ENCODE measurements at places on chromosomes 13 and 19.

- no peak for DNase-seq
Measured at GRCh38 chr19:4976401-4977298, 7.7 kb downstream of the KDM4B start.

DNA sequence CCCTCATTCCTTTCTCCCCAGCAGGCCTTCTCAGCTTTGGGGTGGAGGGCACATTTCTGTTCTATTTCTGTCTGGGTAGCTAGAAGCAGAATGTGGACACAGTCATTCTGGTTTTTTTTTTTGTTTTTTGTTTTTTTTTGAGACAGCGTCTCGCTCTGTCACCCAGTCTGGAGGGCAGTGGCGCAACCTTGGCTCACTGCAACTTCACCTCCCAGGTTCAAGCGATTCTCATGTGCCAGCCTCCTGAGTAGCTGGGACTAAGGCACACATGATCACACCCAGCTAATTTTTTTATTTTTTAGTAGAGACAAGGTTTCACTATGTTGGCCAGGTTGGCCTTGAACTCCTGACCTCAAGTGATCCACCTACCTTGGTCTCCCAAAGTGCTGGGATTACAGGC lies 20.3 kb downstream of the CLPTM1 start:
- no peak for DNase-seq

- DNase-seq = no peak
Measured at GRCh38 chr13:79703772-79704171, 222.8 kb downstream of the NDFIP2 start.

DNA sequence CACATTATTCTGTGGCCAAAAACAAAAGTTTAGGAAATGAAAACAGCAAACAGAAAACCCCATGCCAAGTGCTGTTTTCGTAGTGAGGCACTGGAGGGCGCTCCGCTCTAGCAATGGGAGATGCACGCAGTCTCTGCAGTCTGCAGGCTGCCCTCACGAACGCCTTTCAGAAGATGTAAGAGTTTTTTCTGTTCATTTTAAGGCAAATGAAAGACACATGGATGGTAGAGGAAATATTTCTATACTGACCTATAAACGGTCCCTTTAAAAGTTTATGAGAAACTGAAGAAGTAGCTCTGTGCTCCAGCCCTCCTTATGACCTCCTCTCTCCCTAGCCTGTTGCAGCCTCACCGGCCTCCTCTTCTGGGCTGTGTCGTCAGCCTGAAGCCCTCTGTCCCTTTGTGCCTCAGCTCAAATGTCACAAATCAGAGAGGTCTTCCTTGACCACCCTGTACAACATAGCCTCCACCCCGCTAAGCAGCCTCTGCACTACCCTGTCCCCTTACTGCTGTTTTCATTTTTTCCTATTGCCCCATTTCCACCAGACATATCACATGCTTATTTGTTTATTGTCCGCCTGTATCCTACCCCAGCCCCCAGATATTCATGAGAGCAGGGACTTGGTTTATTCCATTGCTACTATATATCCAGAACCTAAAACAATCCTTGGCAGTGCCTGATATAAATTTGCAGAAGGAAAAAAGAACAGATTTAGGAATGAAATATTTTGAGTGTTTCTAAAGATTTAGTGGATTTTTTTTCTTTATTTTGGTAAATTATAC lies 116.4 kb downstream of the TM9SF2 start:
- DNase-seq = peak; percentile 42

GRCh38 chr19:56946159-56946558 lies 105.6 kb upstream of the PEG3 start:
- no peak for DNase-seq

GRCh38 chr19:13109361-13110098 lies 6.9 kb upstream of the LYL1 start:
- no peak for DNase-seq

DNA sequence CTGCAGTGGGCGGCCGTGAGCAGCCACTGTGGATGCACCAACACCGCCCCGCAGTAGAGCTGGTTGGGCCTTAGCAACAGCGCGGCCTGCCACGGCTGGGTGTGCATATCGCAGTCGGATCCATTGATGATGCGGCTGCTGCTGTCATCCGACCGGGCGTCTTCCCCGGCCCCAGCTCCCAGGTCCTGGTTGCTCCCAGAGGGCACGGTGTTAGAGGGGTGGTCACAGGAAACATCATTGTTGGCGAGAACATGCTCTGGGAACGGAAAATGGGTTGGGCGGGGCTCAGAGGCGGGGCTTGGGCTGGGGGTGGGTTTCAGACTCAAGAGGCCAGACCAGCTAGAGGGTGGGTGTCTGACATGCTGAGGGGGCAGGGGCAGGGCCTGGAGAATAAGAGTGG lies 3.0 kb downstream of the KLK5 start:
- no peak for DNase-seq

GRCh38 chr13:87280139-87280538 lies 391.0 kb upstream of the SLITRK5 start:
- no peak for DNase-seq

DNA sequence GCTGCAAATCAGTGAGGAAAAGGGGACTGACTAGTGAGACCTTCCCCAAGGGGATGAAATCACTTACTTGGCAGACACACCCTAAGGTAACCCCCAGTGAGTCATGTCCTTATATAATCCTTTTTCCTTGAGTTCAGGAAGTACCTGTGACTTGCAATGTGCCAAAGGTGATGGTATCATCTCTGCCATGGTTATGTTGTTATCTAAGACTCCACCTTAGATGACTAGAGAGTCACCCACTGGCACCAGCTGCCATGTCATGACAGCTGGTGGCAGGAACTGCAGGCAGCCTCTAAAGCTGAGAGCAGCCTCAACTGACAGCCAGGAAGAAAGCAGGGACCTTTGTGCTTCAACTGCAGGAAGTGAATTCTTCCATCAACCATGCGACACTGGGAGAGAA lies 12.5 kb downstream of the PBX4 start:
- peak; percentile 55 for DNase-seq

- no peak for DNase-seq
Measured at GRCh38 chr13:20363603-20364002, 131.5 kb upstream of the GJB6 start.

DNA sequence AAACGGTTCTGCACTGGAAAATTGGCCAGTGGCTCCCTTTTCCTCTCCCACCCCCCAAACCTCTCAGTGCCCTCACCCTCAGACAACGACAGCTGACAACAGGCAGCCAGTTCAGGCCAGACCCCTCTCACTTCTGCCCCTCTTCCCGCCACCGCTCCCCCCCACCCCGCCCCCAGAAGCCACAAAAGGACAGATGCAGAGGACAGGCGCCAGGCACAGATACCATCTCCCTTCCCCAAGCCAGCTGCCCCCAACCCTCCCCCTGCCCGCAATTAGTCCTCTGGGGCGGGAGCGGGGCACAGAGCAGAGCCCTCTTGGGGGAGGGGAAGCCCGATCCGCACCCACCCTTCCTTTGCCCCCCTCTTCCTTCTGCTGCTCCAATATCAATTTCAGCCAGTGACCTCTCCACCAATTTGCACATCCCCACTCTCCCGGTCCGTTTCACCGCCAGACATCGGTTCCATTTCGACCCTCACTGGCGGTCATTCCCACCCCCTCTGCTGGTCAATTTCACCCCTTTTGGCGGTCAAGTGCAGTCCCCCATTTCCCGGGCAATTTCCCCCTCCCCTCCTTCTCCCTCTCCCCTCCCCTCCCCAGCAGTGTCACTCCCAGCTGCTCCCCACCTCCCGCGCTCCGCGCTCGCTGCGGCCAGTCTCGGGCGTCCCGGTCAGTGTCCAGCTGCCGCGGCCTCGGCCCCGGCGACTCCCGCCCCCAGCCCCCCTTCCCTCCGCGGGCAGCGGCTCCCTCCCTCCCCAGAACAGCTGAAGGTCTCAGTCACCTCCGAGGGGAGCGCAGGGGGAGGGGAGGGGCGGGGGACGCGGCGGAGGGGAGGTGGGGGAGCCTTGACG lies at the start of gene SHD:
Gene SHD (plus strand): TSS at position 848 of the 848 bp plus-strand sequence. CDS start 798 bp downstream, outside the sequence.
- DNase-seq = no peak

DNA sequence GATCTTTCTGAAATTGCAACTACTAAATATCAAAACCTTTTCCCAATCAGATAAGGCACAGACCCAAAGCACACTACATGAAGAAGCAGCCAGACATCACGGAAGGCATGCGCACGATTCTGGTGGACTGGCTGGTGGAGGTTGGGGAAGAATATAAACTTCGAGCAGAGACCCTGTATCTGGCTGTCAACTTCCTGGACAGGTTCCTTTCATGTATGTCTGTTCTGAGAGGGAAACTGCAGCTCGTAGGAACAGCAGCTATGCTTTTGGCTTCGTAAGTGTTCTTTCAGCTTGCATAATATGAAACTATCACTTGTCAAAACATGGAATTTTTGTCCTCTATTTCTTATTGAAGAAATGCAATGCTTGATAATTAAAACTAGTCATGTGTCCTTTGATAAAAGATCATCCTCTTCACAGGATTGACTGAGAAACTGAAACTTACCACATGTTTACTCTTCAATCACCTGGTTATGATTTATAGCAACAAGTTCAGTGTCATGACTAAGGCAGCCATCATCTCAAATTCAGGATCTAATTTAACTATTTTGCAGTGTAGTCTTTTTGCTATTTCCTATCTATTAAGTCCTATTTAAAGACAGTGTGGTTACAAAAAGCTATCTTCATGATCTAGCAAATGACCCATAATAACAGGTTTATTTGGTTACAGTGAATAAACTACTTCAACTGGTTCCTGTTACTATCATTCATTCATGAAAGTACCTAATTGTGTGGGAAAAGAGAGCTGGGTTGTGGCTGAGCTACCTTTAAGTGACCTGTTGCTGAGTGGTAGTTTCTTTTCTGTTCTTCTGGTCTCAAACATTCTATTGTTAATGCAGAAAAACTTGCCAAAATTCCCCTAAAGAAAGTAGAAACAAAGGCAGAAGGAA lies 6.5 kb downstream of the CCNA1 start:
- DNase-seq = no peak

GRCh38 chr13:99353246-99353600 lies 46.0 kb upstream of the GPR183 start:
- DNase-seq = no peak

- DNase-seq = no peak
Measured at GRCh38 chr13:33260168-33261098, 25.1 kb downstream of the STARD13 start.

DNA sequence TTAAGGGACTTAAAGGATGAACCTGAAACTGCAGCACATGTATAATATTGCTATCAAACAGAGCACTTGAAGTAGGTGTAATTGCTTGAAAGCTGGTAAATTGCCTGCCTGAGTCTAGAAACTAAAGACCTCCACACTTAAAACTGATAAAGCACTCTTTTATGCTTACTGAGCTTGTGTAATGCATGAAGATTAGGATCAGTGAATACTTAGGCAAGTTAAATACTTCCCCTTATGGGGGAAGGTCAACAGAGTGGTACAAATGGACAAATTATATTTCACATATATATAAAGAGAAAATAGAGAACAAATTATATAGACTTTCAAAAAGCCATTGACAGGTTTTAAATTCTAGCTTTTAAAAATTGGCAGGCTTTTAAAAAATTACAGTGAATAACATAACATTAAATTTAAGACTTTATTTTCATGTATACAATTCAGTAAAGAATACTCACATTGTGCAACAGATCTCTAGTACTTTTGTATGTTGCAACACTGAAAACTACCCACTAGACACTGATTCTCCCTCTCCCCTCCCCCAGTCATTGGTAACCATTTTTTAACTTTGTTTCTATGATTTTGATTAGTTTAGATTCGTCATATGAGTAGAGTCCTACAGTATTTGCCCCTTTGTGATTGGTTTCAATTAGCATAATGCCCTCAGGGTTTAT lies 23.9 kb downstream of the PIBF1 start:
- no peak for DNase-seq
